Activated T-cell treated with anti-CD3 and anti-CD28 coated beads for 4 hours (primary cell): ENCODE measurements at places on chromosomes 2 and 18.

DNA sequence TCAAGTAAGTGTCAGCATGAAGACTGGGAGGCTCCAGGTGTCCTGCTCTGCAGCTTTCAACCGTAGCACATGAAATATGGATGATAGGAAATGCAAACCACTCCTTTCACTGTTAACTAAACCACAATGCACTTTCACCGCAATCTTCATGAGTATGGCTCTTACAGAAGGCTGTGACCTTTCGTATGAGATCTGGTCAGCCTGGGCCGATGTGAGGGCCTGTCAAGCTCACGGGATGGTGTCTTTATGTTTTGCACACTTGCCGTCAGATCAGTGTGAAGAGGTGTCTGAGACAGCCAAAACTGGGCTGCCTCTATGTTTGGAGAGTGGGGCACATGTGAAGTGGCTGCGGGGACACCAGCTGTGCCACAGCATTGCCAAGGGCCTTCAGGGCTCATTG is 62.8 kb upstream of the AFF3 start:
- no peak for DNase-seq

GRCh38 chr18:79413901-79414300 is 18.2 kb downstream of the NFATC1 start:
- DNase-seq: no peak

DNA sequence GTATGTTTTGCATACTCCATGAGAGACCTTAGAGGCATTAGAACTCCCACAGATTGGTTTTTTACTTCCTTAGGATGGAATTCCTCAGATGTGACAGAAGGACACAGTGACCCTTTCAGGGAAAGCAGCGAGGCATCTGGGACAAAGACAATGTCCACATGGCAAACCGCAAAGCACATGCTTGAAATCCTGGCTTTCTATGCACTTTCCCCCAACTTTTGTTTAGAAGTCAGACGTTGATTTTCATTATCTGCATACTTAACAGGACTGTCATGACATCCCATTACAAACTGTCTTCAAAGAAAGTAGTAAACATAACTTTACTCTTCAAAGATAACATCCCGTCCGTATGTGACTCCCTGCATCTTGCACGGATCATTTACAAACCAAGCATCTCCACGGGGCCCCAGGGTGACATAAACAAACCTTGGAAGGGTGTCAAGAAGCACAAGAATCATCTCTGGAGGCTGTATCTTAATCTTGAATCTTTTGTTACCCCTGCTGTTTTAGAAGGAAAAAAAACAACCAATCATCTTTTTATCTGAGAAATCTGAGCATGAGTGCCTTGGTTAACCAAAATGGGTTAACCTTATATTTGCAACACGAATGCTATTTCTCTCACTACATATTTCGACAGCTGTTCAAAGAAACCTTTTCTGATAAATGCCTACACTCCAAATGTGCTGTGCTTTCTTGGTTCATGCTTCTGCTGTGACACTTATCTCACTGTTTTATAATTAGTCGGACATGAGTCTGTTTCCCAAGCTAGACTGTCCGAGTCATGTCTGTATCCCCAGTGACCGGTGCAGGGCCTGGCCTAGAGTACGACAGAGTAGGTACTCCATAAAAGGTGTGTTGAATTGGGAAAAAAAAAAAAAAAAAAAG is 90.8 kb downstream of the CCBE1 start:
- DNase-seq: no peak

DNA sequence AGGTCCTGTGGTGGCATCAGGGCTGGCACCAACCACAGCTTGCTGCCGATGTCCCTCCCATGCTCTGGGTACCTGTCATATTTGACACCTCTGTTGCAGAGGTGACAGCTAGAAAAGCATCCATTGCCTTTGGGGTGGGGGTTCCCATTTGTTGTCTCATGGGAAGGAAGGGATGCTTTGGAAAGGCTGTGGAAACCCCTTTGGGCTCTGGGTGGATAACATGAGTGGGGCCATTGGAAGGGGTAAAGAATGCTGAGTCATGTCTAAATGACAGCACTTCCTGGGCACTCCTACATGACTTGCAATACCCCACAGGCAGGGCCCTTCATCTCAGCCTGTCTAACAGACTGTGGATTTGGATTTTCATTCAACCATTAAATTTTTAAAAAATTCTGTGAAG is 27.8 kb downstream of the CTIF start:
- DNase-seq: no peak

DNA sequence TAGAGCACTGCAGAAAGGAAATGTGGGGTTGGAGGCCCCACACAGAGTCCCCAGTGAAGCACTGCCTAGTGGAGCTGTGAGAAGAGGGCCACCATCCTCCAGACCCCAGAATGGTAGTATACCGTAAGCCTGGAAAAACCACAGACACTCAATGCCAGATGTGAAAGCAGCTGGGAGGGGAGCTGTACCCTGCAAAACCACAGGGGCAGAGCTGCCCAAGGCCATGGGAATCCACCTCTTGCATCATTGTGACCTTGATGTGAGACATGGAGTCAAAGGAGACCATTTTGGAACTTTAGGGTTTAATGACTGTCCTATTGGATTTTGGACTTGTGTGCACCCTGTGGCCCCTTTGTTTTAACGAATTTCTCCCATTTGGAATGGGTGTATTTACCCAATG is 75.3 kb upstream of the SERPINE2 start:
- DNase-seq: no peak
